ENCODE measurements at places on chromosomes 7 and 10. TPM values are rescaled to one million over a fixed set of nuclear protein-coding genes. Genes with fewer than 3 reads are reported as not detected.
A peak's percentile ranks its signal among the peaks of the same experiment; 100 is the strongest.

Gene DOCK1
- not detected for polyA plus RNA-seq

DNA sequence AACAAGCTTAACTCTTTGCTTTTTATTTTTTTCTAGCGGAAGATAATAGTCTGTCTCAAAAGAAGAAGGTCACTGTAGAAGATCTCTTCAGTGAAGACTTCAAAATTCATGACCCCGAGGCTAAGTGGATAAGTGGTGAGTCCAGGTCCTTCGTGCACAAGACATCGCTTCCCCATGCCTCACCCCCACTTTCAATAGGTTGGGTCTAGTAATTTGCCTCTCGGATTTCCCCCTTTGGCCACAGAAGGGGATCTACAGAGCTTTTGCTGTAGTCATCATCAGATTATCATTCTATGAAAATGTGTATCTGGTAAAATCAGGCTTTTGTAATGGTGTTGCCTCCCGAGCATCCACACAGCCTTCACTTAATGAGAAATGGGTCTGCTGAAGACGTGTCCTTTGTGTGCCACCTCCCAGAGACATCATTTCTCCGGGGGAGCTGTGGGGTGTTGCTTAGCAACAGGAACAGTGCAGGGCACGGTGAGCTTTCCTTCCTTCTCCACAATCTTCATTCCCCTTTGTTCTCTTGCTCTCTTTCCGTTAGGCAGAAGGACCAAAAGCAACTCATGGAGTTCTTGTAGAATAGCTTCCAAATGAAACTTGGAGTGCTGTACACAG is 422.8 kb downstream of the DPP6 start:
- no peak overlapping the region for H3K4me3 ChIP-seq
- H3K27me3 ChIP-seq, result no peaks in the 10 kb centered on the region
- DNase-seq, result no peak
- no peaks in the 10 kb centered on the region for H3K4me1 ChIP-seq
- no peak overlapping the region for H3K27ac ChIP-seq

DNA sequence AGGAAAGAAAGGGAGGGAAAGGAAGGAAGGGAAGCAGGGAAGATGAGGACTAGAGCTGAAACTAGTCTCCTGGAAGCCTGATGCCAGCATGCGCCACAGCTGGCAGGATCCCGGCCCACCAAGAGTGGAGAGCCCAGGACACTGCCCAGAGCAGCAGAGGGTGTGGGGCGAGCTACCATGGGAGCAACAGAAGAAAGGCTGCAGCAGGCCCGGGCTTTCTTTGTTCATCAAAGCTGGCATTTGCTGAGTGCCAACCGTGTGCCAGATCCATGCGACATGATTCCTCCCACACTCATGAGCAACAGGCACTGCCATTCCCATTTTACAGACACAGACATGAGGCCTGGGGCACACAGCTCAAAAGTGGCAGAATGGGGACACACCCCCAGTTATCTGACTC is 68.9 kb downstream of the FAM53B start:
- H3K36me3 ChIP-seq, result peaks cover 41% of the 10 kb centered on the region
- H3K4me3 ChIP-seq, result no peak overlapping the region
- peak overlapping the region; percentile 41 for H3K27ac ChIP-seq
- DNase-seq, result no peak

DNA sequence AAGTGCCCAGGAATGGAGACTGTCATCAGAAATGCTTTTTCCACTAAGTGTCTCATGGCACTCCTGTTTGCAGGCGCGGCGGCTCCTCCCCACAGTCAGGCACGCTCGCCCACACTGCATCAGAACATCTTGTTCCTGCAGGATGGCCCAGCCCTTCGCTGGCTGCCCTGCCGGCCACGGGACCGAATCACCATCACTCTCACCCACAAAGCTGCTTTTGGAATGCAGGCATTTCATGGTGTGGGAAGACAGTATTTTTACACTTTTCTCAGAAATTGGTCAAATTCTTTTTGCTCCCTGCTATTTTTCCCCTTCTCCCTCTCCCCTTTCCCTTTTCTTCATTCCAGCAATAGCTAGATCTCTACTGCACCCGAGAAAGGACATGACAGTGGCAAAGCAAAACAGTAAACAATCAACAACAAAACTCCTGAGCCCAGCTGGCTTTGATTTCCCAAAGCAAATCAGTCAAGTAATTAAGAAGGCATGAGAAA is 176.1 kb upstream of the TNS3 start:
- no peak overlapping the region for H3K4me3 ChIP-seq
- no peaks in the 10 kb centered on the region for H3K36me3 ChIP-seq
- no peaks in the 10 kb centered on the region for H3K4me1 ChIP-seq
- no peak for DNase-seq
- H3K27ac ChIP-seq, result no peak overlapping the region
- no peaks in the 10 kb centered on the region for H3K27me3 ChIP-seq
